Mesothelial cell of epicardium (in vitro differentiated cells): ENCODE measurements at places on chromosomes 5 and 9.

DNA sequence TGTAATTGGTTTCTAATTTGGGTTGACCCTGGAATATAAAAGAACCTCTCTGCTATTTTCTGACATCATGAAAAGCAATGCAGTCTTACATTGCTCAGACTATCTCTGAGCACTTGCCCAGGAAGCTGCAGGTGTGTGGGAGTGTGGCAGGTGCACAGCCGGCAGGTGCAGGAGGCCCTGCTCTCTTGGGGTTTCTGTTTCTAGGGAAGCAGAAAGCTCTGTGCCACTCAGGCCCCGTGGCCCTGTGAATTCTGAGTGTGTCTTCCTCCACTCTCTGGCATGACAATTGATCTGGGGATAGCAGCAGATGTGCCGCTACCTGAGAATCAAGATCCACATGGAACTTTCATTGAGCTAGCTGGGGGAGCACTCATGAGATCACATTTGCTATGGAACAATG, 45.7 kb upstream of the IRX2 start:
- DNase-seq, result no peak

GRCh38 chr9:92373167-92373566, 31.2 kb downstream of the OGN start:
- no peak for DNase-seq

- DNase-seq, result no peak
Observed at GRCh38 chr5:40112875-40113274, 566.8 kb upstream of the PTGER4 start.

DNA sequence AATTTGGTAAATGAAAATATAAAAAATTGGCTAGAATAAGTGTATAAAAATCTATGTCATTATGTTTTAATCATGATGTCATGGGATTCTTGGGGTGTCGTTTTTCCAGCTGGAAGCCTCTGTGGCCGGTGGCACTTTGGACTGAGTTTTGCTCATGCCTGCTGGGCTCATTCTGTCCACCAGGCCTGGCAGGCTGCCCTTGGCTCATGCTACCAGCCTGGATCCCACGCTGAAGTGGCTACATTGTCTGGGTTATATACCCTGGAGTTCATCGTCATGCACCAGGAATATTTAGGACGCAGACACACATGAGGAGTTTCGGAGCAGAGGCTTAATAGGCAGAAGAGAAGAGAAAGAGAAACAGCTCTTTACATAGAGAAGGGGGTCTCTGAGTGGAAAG, 1913.7 kb upstream of the WWC1 start:
- no peak for DNase-seq

GRCh38 chr9:109382585-109382984, 61.7 kb upstream of the EPB41L4B start:
- no peak for DNase-seq

- no peak for DNase-seq
Observed at GRCh38 chr5:24767086-24767485, 122.3 kb upstream of the CDH10 start.

- no peak for DNase-seq
Observed at GRCh38 chr5:124919747-124920525, 173.5 kb upstream of the ZNF608 start.

- DNase-seq, result no peak
Observed at GRCh38 chr5:72586788-72587530, 79.7 kb upstream of the ZNF366 start.

- DNase-seq, result no peak
Observed at GRCh38 chr9:90613502-90613901, 29.1 kb downstream of the DIRAS2 start.

DNA sequence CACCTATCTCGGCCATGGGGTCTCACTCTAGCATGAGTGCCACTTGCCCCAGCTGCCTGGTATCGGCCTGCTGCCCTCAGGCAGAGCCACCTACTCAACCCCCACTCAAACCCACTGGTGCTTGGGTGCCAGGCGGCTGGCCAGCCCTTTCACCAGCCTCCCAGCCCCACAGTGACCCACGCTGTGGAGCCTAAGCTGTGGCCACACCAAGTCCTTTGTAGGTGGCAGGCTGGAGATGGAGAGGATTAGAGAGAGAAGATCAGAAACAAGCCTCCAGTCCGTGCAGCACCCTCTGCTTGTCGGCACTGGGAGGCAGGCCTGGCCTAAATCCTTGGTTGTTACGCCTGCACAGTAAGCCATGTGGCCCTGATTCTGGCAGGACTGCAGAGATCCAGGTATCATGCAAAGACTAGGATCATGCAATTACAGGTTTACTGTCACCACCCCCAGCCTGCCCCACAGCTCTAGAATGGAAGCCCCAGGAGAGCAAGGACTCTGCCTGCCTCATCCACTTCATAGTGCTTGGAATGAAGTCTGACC, 171.7 kb downstream of the COL23A1 start:
- no peak for DNase-seq

DNA sequence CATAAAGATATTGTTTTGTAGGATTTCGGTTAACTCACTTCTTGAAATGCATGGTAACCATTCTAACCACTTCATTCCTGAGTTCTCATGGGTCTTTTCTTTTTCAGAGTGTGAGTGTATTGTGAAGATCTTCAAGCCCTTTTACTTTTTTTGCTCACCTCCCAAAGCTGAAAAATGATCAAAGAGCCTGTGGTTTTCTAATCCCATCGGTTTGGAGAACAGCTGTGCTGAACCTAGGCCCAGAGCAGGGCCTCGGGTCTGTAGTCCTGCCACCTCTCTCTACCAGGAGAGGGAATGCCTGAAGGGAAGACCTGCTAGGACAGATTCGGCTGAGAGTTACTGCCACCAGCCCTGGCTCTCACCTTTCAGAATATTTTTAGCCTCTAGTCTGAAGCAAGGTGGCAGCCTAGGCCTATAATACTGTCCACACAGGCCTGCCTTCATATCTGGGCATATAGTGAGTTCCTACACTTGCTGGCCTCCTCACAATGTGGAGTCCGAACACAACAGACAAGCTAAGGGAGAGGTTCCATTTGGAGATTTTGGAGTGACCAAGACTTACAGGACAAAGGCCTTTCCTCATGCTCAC, 13.8 kb downstream of the RGMB start:
- no peak for DNase-seq

GRCh38 chr9:96638606-96639364, 16.3 kb downstream of the PRXL2C start:
- DNase-seq, result no peak

GRCh38 chr9:4762886-4763541, 22.0 kb upstream of the AK3 start:
- DNase-seq, result no peak

DNA sequence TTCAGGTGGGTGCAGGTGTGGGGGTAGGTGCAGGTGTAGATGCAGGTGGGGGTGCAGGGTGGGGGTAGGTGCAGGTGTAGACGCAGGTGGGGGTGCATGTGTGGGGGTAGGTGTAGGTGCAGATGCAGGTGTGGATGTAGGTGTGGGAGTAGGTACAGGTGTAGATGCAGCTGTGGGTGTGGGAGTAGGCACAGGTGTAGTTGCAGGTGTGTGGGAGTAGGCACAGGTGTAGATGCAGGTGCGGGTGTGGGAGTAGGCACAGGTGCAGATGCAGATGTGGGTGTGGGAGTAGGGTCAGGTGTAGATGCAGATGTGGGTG, 94.6 kb downstream of the PHF2 start:
- DNase-seq, result no peak

GRCh38 chr9:4137234-4137633, 162.6 kb downstream of the GLIS3 start:
- DNase-seq, result no peak

DNA sequence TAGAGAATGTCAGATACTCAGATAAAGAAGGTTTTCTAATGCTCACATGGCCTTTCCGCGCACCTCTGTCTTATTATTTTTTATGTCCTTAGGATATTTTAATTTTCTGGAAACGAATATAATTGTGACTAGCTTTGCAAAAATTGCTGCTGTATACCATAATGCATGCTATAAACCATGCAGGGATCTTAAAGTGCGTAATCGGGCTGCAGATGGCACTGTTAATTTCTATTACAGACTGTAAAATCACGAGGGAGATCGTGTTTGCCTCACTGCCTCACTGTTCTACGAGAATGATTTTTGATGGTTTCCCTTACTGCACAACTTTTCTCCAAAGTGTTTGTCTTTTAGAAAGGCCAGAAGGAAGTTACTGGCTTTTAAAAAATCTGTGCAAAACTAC, 356.1 kb downstream of the TUSC1 start:
- no peak for DNase-seq

- no peak for DNase-seq
Observed at GRCh38 chr5:124446120-124446519, 300.3 kb downstream of the ZNF608 start.

DNA sequence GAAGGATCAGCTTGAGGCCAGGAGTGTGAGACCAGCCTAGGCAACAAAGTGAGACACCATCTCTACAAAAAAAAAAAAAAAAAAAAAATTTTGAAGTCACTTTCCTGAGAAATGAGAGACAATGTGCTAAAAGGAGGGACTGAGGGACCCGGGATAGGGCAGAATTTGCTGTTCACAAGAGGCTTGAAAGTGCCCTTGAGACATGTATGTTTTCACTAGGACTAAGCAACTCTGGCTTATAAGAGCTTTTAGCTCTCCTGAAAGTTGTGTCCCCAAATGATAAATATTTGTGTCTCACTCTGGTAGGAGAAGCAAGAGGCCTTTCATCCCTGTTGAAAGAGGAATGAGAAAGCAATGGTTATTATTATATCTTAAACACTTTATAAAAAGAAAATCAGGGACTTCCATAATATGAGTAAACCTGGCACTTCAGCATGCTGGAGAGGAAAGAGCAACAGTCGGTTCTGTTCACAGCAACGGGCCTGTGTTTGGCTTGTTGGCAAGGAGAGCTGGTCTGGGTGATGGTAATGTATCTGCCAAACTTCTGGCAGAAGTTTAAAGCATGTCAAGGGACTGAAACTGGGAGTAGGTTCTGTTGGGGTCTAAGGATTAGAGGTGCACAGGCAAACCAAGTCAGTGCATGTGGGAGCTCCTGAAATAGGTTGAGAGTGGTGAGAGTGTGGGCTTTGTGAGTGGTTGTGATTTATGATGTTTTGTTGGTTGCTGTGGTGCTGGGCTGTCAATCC, 32.2 kb downstream of the ENTREP1 start:
- no peak for DNase-seq

DNA sequence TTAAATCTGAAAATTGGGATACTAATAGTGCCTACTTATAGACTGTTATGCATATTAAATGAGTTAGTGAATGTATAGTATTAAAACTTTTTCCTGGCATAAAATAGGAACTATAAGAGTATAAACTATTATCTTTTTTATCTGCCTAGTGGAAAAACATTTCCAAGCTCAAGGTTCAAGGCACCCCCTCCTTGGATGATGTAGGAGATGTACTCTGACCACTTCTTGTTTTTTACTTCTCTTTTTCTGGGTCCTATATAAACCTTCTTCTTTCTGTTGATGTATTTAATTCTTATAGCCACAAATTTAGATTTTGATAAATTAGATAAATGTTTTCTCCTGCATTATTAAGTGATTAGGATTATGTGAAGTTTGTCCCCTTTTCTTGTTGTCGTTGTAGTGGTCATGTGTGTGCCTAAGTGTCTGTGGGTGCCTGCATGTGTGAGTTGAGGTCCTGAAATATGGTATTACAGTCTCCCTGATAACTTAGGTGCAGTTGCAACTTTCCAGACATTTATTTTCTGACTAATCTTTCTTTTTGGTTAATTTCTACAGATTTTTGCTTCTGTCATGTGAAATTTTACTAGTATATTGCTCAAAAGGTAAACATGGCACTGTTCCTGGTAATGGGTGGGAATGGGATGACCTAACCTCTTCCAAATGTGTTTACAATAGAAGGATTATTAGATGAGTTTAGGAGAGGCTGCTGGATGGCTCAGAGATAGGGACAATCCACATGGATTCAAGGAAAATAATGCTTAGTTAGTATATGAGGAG, 160.8 kb upstream of the CDKN2B start:
- DNase-seq, result no peak

GRCh38 chr9:85213650-85214607, 527.8 kb downstream of the AGTPBP1 start:
- DNase-seq, result no peak

DNA sequence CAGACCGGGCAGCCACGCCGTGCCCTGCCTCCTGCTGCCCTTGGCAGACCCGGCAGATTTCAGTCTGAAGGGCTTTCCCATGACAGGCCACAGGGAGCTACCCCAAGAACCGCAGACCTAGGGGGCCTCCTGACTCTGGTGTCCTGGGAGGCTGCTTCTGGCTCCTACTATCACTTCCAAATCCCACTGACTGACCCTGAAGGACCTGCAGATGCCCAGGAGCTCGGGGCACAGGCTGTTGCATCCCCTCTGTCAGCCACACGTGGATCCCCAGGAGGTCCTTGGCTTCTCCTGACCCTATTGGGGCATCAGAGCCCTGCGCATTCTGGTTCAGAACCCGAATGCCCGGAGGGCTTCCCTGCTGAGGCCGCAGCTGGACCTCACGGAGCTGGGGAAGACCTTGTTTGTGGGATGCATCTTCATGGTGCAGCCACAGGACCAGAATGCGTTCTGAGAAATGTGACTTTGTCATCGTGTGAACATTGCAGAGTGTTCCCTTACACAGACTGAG, 81.3 kb upstream of the IRX4 start:
- DNase-seq, result no peak

- DNase-seq, result no peak
Observed at GRCh38 chr5:16853518-16853917, 82.6 kb downstream of the MYO10 start.

- DNase-seq, result no peak
Observed at GRCh38 chr5:149489605-149490037, 61.6 kb downstream of the CSNK1A1 start.

- DNase-seq, result no peak
Observed at GRCh38 chr9:15725953-15726352, 173.1 kb downstream of the CCDC171 start.

DNA sequence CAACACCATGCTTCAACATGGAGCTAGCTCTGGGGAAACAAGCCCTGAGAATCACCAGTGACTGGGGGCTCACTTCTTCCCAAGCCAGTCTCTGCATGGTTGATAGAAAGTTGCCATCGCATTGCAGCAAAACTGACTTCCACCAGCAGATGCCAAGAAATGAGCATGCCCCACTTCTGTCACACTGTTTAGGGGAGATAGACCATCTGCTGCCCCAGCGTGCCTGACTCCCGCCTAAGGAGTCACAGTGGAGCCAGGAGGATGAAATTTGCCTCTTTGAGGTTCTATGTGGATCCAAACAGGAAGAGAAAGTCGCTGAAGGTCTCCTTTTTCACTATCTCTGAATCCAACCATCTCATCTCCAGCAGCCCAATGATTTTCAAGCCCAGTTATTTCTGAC, 116.7 kb upstream of the SLIT3 start:
- DNase-seq, result no peak

DNA sequence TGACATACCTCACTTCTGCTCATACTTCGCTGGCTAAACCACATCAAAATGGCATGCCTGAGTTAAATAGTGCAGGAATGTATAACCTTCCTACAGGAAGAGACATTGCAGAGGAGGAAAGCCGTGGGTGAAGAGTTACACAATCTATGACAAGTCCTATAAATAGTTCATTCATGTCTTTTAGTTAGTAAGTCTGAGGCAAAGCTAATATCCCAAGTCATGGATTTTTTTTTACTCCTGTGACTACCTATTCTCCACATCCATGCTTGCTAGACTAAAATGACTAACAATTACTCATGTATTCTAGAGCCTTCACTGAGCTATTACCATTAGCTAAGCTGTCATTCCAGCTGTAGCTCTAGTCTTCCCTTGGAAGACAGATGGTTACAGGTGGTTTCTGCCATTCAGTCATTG, 391.3 kb downstream of the NR2F1-AS1 start:
- no peak for DNase-seq

GRCh38 chr9:20319641-20320337, 302.5 kb downstream of the MLLT3 start:
- DNase-seq, result no peak
